Pons (tissue), 1 donor: ENCODE measurements at places on chromosomes 2 and 18.

- DNase-seq = no peak
Measured at GRCh38 chr18:12420821-12421421, 13.2 kb downstream of the PRELID3A start.

- DNase-seq = no peak
Measured at GRCh38 chr2:226835420-226835795, 446 bp upstream of the RHBDD1 start.

- DNase-seq = no peak
Measured at GRCh38 chr2:64860276-64860885, 128.8 kb upstream of the SLC1A4 start.

DNA sequence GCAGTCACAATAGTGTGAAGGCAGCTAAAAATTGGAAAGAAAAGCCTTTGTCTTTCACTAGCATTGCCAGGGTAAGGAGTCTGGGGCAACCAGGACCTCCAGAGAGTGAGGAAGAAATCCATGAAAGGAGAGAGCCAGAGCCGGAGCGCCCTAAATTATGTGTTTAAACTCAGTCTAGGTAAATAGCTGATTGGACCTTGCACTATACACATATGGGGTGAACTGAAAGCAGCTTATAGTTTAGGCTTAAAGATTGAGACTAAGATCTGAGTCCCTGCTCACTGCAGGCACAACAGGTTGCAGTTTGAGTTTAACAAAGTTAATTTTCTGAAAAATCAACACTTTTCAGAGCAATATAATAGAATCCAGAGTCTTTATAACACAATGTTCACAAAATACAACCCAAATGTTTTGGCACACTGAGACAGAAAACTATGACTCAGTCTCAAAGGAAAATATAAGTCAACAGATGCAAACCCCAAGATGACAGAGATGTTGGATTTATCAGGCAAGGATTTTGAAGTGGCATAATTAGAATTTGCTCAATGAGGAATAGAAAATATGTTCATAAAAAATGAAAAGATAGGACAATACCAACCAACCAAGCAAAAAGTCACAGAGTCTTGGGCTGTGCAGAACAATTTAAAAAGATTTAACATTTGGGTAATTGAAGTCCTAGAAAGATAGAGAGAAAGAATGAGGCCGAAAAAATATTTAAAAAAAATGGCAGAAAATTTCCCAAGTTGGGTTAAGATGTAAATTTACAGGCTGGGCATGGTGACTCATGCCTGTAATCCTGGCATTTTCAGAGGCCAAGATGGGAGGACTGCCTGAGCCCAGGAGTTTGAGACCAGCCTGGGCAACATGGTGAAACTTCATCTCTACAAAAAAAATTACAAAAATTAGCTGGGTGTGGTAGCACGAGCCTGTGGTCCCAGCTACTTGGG, 39.6 kb downstream of the DOK1 start:
- DNase-seq = no peak

DNA sequence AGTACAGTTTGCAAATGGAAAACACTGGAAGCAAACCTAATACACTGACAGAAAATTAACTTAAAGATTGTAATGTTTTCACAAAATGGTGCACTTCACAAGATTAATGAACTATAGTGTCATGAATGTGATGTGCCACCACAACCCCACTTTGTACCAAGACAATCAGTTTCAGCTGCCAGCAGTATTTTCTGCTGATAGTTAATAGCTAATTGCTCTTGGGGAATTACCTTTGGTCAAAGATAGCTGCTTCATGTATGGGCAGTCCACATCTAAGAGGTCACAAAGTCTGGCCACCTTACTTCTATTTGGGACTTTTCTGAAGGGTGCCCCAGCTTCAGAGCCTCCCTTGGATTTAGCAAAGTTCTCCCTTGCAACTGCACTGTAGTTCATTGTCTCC, 254.0 kb downstream of the CALCRL start:
- no peak for DNase-seq

- no peak for DNase-seq
Measured at GRCh38 chr2:149050188-149050587, 11.7 kb downstream of the LYPD6B start.

GRCh38 chr2:134227666-134228065, 26.2 kb upstream of the MGAT5 start:
- no peak for DNase-seq

GRCh38 chr2:81767187-81767912, 1462.8 kb upstream of the LRRTM1 start:
- DNase-seq = no peak

- no peak for DNase-seq
Measured at GRCh38 chr2:9336241-9336575, 87.1 kb downstream of the ITGB1BP1 start.

DNA sequence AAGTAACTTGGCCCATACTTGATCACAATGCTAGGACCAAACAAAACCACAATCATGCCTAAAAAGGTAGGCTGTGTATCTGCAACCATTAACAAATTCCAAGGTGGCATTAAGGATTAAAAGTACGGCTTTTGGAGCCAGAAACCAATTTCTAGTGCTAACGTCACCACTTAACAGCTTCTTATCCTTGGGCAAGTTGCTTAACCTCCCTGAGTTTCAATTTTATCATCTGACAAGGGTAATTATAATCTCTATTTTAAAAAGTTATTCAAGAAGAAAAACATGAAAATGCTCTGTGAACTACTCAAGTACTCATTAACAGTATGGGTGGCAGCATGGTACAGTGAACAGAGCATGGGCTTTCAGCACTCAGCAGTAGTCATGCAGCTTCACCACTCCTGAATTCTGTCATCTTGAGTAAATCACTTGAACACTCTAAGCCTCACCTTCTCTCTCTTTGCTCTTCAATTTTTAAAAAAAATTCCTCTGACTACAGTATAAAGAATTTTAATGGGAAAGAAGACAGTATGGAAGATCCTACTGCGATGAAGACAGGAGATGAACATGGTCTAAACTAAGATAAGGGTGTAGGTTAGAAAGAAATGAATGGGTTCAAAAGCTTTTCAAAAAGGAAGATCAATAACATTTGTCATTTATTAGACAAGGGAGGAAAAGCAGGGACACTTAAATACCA, 69.2 kb downstream of the SS18 start:
- DNase-seq = no peak

- no peak for DNase-seq
Measured at GRCh38 chr2:85016446-85016845, 45.5 kb downstream of the KCMF1 start.

- DNase-seq = no peak
Measured at GRCh38 chr2:6290217-6291015, 575.3 kb downstream of the CMPK2 start.

- no peak for DNase-seq
Measured at GRCh38 chr18:49170145-49170544, 219.4 kb upstream of the SMAD7 start.

- no peak for DNase-seq
Measured at GRCh38 chr2:186064507-186064906, 325.9 kb downstream of the FSIP2 start.

GRCh38 chr2:1987379-1987778, 243.1 kb upstream of the PXDN start:
- DNase-seq = no peak

- DNase-seq = no peak
Measured at GRCh38 chr2:71876542-71877451, 270.9 kb downstream of the CYP26B1 start.

- no peak for DNase-seq
Measured at GRCh38 chr2:167966937-167967913, 280.2 kb downstream of the STK39 start.

DNA sequence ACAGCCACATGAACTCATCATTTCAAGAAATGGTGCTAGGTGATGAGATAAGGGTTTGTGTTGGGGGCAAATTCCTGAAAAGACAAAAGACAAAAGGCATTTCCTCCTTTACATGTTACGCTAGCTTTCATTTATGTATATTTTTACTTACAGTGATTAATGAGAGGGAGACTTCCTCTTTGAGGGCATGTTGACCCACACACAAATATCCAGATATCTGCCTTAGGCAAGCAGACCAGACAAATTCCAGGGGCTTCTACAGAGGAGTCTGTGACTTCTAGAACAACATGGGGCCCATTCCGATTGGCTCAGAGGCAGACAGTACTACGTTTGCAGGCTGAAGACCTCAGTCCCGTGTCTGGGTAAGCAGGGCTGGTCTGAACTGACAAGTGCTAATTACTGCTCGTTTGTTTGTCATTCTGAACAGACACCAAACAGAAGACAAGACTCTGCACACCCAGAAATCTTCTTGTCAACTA, 74.8 kb upstream of the ST6GAL2 start:
- no peak for DNase-seq

DNA sequence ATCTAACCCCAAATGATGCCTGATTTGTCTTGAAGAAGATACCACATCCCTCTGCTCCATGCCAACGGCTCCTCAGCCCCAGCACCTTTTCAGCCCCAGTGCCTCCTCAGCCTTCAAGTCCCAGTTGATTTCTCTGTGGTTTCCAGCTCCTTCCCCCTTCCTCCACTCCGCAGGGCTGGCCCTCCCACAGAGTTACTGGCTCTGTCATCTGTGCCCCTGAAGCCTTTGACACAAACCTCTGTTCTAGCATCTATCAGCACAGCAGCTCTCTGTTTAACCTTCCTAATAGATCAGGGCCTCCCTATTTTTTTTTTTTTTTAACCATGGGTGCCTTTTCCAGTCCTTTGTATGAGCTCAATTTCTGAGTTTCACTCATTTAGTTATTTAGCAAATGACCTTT, 201.3 kb upstream of the CXCR4 start:
- DNase-seq = no peak

DNA sequence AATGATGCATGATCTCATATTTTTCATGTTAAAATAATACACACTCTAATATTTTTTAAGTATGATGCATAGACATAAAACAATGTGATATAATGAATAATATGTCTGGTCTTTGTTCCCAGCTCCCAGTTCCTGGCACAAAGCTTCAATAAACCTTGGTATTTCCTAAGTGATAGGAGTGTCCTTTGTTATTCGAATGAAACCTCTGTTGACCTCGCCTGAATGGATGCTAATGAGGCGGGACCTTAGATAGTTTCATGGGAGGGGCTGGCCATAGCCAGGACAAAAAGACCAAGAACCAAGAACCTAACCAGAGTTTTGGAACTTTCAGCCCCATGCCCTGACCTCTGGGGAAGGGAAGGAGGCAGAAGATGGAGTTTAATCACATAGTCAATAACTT, 257.7 kb upstream of the COPS8 start:
- DNase-seq = no peak

GRCh38 chr2:168729455-168729854, 73.0 kb upstream of the NOSTRIN start:
- DNase-seq = no peak

DNA sequence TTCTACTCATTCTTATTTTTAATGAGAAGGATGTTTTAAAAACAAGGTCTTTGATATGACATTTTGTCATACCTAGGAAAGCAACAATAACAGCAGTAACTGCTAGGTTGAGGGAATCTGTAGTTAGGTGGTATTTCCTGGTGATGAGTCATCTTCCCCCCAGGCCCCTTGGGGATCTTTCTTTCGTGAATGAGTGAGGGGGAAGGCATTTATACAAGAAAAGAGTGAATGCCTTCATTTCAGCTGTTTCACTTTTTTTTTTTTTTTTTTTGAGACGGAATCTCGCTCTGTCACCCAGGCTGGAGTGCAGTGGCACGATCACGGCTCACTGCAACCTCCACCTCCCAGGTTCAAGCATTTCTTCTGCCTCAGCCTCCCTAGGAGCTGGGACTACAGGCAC, 108.6 kb downstream of the MAP4K4 start:
- DNase-seq = no peak

GRCh38 chr18:79991494-79991893, 3.1 kb upstream of the TXNL4A start:
- DNase-seq = no peak

GRCh38 chr2:105581555-105581944, 163.2 kb upstream of the NCK2 start:
- DNase-seq = no peak

DNA sequence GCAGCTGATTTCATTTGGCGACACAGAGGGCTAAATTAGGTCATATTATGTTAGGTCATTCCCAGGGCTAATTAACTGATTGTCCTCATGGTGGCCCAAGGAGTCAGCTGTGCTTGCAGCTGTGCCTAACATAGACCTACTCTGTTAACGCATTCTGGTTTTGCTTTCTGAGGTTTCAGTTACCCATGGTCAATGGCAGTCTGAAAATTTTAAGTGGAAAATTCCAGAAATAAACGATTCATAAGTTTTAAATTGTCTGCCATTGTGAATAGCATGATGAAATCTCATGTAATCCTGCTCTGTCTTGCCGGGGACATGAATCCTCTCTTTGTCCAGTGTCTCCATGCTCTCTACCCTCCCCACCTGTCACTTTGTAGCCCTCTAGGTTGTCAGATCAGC, 168.7 kb downstream of the KCNS3 start:
- peak; percentile 53 for DNase-seq

DNA sequence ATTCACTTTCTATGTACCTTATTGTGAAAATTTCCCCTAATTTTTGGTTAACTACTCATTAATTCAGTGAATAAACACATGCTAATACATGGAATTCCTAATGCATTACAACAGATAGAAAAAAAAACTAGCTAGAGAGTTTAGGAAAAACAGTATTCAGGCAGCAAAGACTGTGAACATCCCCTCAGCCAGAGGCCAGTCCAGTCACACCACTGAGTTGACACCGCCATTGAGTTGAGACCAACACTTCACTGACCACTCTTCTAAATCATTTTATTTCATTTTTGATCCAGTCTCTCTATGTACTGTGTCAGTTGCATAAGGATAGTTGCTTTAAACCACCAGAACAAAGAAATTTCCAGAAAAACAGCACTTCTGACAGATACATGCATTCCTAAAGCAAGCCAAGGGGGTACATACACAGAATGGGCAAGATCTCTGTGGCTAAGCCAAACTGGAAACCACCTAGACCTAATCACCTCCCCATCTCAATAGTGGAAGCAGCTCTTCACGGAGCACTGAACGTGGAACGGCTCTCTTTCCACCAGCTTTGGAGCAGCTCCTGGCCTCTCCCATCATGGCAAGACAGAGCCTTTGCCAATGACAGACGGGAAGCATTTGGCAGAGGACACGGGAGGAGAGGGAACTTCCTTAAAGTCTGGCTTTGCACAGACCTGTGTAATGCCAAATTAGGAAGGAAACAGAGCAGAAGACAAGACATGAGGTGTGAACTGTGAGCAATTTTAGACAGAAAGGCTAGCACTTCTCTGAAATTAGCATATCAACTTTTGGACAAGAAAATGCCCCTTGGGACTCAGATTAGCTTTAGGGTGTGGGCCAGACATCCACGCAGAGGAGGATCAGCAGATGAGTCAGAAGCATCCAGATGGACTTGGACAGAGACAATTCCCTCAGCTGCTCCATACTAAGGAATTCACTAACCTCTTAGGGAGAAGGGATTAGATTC, 36.4 kb downstream of the CACNB4 start:
- peak; percentile 28 for DNase-seq

DNA sequence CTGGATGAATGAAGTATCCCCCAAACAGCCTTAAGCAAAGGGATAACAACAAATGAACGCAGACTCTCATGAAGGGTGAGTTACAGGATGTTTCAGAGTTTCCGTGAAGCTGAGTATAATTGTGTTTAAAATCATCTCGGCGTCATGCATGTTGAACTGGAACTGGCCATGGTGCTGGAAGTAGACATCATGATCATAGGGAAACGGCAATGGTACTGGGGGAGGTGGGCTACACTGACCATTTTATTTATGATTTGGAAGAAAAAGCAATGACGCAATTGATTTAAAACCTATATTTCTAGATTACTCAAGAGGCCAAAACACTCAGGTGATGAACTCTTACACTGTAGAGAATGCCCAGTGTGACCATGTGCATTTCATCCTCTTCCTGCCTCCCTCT, 387.9 kb upstream of the MYT1L start:
- no peak for DNase-seq

- DNase-seq = no peak
Measured at GRCh38 chr2:47539228-47539627, 136.3 kb downstream of the MSH2 start.

- no peak for DNase-seq
Measured at GRCh38 chr2:199309973-199310372, 147.8 kb downstream of the SATB2 start.
